Non-pigmented ciliary epithelial cell (primary cell): ENCODE measurements at places on chromosomes 16 and 17.

DNA sequence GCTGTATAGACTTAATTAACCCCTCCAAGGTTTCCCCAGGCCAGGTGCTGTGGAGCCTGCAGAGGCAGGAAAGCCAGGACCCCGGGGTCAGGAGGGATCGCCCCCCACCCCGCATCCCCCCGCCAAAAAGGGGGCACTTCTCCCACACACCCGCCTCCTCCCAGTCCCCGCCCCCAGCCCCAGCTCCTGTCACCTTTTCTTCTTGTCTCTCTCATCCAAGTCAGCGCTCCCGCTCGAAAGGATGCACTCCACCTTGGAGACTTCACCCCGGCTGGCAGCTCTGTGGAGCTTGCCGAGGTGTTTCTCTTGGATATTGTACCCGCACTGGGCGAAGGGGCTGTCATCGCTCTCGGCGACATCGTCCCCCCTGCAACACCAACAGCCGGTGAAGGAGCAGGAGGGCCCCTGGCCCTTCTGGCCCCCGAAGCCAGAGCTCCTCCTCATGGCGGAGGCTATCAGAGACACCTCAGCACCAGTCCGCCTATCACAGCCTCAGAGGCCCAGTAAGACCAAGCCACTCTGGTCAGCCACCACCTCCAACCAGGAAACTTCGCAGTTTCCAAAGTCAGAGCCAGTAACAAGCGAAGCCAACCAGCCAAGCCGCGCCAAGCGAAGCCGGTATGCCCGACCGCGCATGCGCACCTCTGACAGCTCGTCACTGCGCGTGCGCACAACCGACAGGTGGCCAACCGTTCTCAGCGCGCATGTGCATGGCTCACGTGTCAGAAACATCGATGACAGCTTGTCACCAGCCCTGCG lies 52.5 kb downstream of the SHCBP1 start:
- no peak for DNase-seq

GRCh38 chr16:30558789-30559377 lies 709 bp upstream of the ZNF764 start:
- DNase-seq: no peak

DNA sequence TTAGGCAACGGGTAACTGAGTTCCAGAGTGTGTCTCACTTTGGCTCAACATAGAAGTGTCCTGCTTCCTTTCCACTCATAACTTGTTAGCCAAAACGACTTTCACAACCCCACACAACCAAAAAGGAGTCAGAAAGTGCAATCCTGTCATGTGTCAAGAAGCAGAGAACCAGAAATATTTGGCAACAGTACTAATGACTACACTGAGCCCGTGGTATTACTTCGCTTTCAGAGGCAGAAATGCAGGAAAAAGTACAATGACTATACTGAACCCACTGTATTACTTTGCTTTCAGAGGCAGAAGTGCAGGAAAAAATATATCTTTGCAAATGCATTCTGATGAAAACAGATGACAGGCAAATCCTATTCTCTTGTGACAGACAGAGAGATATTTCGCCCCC lies 484.6 kb downstream of the KIF2B start:
- DNase-seq: no peak

- peak; percentile 1 for DNase-seq
Observed at GRCh38 chr17:7122381-7122780, 7.8 kb upstream of the ASGR2 start.

DNA sequence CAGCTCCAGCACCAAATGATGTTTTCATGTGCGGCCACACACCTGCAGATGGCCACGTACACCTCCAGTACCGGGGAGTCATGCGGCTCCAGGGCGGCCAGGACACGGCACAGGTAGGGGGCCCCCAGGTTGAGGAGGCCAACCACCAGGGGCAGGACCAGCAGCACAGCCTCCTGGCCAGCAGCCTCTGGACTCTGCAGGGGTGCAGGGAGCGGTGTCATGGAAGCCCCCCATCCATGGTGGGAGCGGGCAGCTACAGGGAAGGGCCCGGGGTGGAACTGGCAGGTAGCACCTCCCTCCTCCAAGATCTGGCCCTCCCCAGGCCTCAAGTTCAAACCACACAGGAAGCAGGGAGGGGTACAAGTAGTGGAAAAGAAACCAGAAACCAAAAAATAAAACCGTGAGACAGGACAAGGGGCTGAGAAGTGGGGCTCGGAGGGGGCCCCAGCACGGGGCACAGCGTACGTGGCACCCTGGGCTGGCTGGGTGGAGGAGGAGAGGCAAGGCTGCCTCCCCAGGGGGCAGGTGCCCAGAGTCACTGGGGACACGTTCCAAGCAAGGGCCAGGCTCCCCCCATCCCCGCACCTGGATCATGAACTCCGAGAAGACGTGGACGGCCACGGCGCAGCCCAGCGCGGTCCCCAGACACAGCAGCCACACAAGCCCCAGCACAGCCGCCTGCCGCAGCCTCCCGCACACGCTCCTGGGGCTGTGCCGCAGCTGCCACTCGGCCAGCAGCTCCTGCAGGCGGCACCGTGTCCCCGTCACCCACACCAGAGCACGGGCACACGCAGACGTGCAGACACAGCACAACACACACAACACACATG lies 7.4 kb downstream of the TMC6 start:
- DNase-seq: no peak

GRCh38 chr17:41610965-41611640 lies 1.5 kb downstream of the KRT16 start:
- no peak for DNase-seq

DNA sequence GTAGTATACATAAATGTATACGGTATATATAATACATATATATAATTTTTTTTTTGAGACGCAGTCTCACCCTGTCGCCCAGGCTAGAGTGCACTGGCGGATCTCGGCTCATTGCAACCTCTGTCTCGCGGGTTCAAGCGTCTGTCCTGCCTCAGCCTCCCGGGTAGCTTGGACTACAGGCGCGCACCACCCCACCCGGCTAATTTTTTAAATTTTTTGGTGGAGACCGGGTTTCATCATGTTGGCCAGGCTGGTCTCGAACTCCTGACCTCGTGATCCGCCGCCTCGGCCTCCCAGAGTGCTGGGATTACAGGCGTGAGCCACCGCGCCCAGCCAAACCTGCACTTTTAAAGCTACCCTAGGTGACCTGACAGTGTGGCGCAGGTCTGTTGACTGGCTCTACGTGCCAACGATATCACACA lies 745 bp downstream of the PAM16 start:
- DNase-seq: no peak

DNA sequence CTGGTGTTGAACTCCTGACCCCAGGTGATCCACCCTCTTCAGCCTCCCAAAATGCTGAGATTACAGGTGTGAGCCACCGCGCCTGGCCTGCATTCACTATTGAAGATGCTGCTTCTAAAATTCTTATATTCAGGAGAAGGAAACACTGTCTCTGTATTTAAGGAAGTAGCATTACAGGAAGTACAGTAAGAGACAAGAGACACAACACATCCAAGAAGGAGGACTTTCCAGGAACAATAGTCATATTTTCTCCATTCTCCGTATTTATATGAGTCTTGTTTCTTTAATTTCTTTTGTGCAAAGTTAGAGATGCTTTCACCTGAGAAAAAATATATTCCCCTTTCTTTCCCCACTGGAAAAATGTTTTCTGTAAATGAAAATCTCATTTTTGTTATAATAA lies 18.3 kb upstream of the ABCA3 start:
- DNase-seq: no peak

DNA sequence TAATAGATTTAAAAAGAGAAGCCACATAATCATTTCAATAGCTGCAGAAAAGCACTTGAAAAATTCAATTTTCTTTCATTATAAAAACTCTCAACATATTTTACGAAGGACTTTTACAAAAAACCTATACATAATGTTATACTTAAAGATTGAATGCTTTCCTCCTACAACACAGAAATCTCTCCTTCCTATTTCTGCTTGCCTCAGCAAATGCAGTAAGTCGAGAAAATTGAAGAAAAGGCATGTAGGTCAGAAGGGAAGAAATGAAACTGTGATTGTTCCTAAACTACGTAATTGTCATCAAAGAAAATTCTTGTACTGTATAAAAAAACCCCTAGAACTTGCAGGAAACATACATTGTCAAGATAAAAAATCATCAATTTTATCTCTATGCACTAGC lies 267.1 kb downstream of the BCAS3 start:
- no peak for DNase-seq

DNA sequence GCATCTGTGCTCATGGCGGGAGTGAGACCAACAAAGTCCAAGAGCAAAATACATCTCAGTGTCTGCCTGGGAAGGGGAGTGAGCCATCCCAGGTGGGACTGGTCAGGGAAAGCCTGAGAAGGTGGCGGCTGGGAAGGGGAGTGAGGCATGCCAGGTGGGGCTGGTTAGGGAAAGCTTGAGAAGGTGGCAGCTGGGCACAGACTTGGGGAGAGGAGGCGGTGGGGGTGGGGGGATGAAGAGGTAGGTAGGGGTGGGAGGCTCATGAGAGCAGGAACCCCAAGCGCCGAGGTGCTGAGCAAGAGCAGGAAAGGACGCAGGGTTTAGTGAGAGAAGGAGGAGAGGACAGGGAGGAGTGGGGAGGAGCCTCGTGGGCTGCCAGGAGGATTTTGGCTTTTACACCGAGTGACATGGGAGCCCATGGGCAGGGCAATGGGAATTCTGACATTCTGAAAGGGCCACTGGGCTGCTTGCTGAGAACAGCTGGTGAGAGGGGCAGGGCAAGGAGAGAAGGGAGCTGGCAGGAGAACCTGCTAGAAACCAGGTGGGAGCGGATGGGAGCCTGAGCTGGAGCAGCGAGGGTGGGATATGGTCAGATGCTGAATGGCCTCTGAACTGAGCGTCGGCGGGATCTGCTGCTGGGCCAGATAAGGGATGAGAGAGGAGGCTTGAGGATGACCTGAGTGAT lies 256.1 kb upstream of the RPL38 start:
- DNase-seq: no peak

GRCh38 chr17:18261146-18261515 lies 669 bp downstream of the MIEF2 start:
- no peak for DNase-seq

- DNase-seq: no peak
Observed at GRCh38 chr17:67982686-67983382, 13.4 kb downstream of the C17orf58 start.

DNA sequence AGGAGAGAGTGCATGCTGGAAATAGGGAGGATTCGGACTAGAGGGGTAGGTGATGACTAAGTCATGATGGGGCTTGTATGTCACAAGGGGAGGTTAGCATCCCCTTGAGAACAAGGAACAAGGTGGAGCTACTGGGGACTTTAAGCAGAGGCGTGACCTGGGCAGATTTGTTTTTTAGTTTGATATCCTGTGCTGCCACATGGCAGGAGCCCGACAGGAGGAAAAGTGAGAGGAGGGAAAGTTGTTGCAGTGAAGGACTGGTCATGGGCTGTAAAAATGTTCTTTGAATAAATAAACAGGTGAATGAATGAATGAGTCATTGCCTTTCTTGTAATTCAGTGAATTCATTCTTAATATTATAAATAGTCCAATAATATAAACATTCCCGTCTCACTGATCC lies 365.1 kb upstream of the CDH5 start:
- no peak for DNase-seq

- DNase-seq: peak; percentile 2
Observed at GRCh38 chr16:54175552-54176375, 110.8 kb downstream of the IRX3 start.

- no peak for DNase-seq
Observed at GRCh38 chr17:30524847-30525246, 47.6 kb downstream of the GOSR1 start.

GRCh38 chr16:86018487-86018886 lies 119.5 kb downstream of the IRF8 start:
- DNase-seq: no peak

- DNase-seq: no peak
Observed at GRCh38 chr17:19260958-19261357, 23.8 kb downstream of the EPN2 start.

GRCh38 chr17:51948128-51948527 lies 210.4 kb downstream of the CA10 start:
- DNase-seq: no peak

GRCh38 chr17:7502171-7502847 lies 18.1 kb downstream of the POLR2A start:
- no peak for DNase-seq

DNA sequence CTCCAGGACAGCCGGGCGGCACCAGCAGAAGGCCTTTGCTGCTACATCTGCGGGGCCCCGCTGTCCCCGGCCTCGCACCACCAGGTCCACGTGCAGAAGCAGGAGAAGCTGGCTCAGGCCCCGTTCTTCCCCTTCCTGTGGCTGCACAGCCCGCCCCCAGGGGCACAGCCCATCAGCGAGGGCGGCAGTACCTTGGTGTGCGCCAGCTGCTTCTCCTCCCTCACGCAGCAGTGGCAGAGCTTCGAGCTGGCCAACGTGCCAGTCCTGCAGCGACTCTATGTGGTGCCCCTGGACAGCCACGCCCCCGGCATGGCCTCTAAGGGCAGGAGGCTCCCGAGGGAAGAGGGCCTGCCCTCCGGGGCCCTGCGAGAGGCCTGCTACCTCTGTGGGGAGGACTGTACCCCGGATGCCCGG lies 58.3 kb upstream of the CIBAR2 start:
- no peak for DNase-seq

- DNase-seq: no peak
Observed at GRCh38 chr17:51610155-51610554, 349.8 kb downstream of the UTP18 start.

DNA sequence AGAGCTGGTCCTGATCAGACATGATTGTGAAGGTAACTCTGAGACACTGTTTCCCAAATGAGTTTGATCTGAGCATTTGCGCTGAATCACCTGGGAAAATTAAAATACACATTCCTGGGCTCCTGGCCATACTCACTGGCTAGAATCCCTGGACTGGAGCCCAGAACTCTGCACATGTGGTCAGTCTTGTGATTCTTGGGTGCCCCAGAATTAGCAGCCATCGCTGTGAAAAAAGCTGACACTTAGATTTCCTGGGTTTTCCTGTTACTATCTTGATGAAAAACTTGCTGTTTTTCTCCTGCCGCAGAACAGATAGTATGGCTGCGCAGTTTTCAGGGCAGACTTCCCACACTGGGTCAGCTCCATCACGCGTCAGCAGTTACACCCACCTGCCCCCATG lies 24.6 kb downstream of the NECAB2 start:
- peak; percentile 35 for DNase-seq

GRCh38 chr16:54939510-54940278 lies 9.0 kb downstream of the IRX5 start:
- no peak for DNase-seq

DNA sequence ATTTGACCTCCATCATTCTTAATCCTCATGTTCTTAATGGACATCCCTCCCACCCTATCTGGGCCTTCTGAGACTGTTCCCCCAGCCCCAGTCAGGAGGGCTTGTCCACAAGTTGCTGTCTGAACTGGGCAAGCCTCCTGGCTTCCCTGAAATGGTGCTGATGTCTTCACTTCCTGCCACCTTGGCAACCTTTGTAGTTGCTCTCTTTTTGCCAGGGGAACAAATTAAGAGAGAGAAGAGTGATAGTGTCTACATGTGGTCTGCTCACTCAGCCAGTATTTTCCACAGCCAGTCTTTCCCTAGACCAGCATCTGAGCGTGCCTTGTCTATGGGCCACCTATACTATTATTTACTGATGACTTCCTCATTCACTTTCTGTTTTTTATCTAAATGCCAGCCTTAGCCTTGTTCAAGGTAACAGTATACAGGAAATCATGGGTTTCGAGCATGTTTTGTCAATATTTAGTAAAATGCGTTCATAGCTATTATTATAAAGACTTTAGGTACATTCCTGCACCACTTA lies 710.1 kb downstream of the MAF start:
- no peak for DNase-seq

- DNase-seq: no peak
Observed at GRCh38 chr16:68481636-68482035, 33.3 kb upstream of the SMPD3 start.

- peak; percentile 18 for DNase-seq
Observed at GRCh38 chr17:41098481-41098880, 539 bp upstream of the KRTAP4-8 start.

GRCh38 chr17:76276069-76276431 lies 10.9 kb downstream of the UBALD2 start:
- DNase-seq: no peak
